Nephron progenitor cell (in vitro differentiated cells): ENCODE measurements at places on chromosomes 5 and 9.

- no peak for DNase-seq
Observed at GRCh38 chr9:128231638-128232527, 28.7 kb downstream of the DNM1 start.

- DNase-seq: no peak
Observed at GRCh38 chr5:140328036-140328764, 18.2 kb downstream of the HBEGF start.

GRCh38 chr5:133709209-133709725, 96.9 kb upstream of the FSTL4 start:
- no peak for DNase-seq

GRCh38 chr5:163552536-163552935, 47.1 kb downstream of the MAT2B start:
- no peak for DNase-seq

- no peak for DNase-seq
Observed at GRCh38 chr9:130946766-130947617, 7.9 kb upstream of the FIBCD1 start.

DNA sequence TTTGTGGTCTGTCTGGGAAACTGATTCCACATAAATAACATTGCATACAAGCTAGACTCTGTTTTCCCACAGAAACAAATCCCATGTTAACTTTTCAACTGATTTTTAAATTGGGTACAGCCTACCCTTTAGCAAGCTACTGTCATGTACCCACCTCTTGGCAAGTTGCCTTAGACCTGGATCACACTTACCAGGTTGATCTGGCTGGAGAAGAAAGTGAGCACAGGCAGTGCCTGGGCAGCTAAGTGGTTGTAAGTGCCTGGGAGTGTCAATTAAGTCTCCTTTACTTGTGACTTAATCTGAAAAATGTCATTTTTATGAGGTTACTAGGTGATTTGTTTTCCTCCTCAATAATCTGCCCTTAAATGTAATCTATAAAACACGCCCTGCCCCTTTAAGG, 336.4 kb downstream of the ARL15 start:
- DNase-seq: no peak

DNA sequence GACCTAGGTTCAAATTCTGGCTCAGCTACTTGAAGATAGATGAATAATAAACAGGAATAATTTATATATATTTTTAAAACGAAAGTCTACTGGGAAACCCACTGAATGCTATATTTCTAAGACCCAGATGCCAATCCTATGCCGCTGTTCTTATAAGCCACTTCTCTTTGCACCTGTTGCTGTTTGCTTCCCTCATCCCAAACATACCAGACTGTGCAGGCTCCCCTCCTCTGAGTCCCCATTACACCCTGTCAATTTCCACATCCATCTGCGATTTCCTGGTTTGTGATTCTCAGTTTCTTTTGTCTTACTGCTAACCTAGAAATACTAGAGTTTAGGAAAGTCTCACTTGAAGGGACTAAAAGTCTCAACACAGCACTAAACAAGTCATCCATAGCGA, 92.8 kb upstream of the CAST start:
- DNase-seq: no peak

GRCh38 chr9:77926371-77926878, 105.2 kb downstream of the GNAQ start:
- DNase-seq: no peak

GRCh38 chr5:134439210-134439654, 27.6 kb upstream of the CDKN2AIPNL start:
- no peak for DNase-seq

- DNase-seq: no peak
Observed at GRCh38 chr9:110847671-110848070, 179.1 kb downstream of the MUSK start.

DNA sequence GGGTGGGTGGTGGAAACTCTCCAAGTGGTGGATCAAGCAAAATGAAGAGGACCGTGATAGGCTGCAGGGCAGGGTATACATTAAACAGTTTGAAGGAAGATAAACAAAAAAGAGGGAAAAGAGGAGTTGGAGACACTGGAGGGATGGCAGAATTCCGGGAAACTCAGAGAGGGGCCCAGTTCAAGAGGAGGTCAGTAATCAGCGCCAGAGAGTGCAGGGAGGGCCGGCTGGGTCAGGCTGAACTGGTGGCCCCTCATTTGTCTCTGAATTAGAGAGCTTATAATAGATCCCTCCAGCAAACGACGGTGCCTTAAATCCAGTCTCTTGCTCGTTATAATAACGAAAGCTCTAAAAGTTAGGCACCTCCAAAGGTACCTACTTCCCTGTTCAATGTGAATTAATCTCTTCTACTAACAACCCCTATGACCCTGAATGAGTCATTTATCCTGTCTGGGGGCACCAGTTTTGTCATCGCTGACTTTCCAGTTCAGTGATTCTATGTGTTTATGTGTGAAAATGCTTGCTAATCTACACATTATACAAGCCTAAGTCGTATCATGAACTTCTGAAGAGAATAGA, 2.4 kb upstream of the ZSWIM6 start:
- DNase-seq: no peak
